ENCODE measurements at places on chromosomes 3 and 15.

DNA sequence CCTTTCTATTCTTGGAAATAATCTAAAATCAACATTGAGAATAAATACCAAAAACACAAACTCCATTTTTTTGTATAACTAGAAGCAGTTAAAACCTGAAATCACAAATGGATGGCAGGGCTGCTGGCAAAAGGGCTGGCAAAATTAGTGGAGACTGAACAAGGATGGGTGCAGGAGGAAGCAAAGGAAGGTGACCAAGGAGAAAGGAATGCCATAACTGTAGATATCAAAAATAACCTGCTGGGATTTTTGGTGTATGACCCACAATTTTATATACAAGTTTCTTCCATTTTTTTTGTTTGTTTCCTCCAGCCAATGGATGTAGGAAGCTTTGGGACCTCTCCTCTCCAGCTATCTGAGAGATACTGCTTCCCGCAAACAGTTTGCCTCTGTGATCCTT, 12.7 kb downstream of the CFAP44 start:
- no peak for DNase-seq

GRCh38 chr3:25454005-25454927, 26.2 kb downstream of the RARB start:
- DNase-seq, result no peak

DNA sequence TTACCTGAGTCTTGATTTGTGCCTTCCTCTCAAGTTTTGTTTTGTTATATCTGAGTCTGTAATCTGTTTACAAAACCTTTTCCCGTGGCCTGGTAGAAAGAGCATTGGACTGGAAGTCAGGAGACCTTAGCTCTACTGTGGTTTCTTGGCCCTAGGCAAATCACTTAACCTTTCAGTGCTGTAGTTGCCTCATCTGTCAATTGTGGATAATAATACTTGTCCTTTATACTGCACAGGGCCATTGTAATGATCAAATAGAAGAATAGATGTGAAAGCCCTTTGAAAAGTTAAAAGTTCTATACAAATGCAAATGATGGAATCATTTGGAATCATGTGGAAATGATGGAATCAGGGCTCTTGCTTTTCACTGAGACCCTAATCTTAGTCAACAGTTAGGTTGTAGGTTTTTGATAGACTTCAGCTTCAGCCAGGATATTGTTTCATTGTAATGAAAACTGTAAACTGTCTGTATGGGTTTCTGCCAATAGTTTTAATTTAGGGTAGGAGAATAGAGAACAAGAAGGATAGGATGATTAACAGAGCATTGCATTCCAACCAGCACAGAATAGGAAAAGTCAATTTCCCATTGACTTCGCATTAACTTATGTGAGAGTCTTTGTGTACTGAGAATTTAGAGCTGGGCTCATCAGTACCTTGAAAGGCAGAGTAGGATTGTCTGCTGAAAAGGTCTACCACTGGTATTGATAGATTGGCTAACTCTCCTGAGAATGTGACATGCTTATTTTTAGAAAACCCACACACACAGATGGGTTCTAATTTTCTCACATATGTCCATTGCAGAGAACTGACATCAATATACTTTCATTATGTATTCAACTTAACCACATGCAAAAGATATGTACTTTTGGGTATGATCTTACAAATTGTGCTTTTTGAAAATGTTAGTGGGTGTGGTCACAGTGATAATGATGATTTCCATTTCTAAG, 21.8 kb downstream of the MAP2K5 start:
- DNase-seq, result peak; percentile 72

GRCh38 chr3:73401616-73402279, 223.0 kb downstream of the PDZRN3 start:
- DNase-seq, result no peak

- DNase-seq, result peak; percentile 94
Observed at GRCh38 chr3:184154885-184155643, at the start of gene DVL3. Gene DVL3, plus strand, starts transcription at chr3:184155377. Its CDS starts 259 bp downstream, at chr3:184155636.

GRCh38 chr3:71395927-71396695, 187.4 kb downstream of the FOXP1 start:
- no peak for DNase-seq

- peak; percentile 71 for DNase-seq
Observed at GRCh38 chr3:15647611-15648167, 46.1 kb downstream of the BTD start.

- DNase-seq, result no peak
Observed at GRCh38 chr3:153881201-153881600, 240.0 kb upstream of the ARHGEF26 start.

DNA sequence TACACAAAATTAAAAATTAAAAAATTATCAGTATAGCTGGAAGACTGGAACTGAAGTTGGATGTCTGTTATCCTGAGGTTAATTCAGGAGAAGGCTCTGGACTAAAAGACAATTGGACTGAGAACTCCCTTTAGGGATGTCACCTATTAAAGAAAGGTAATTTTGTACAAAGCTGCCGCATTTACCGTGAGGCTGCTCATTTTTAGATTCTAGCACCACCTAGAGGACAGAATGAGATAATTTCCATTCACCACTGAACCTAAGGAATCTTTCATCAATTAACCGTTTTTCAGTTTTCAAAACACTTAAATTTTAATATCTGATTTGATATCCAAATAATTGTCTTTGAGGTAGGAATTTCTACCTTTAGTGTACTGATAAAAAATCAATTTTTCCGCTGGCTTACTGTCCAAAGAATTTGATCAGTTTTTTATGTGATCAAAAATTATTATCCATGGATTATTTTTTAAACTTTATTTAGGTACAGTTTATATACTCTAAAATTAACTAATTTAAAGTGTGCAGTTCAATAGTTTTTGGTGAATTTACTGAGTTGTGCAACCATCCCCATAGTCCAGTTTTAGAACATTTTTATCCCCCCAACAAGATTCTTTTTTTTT, 106.7 kb upstream of the TNIK start:
- peak; percentile 48 for DNase-seq

DNA sequence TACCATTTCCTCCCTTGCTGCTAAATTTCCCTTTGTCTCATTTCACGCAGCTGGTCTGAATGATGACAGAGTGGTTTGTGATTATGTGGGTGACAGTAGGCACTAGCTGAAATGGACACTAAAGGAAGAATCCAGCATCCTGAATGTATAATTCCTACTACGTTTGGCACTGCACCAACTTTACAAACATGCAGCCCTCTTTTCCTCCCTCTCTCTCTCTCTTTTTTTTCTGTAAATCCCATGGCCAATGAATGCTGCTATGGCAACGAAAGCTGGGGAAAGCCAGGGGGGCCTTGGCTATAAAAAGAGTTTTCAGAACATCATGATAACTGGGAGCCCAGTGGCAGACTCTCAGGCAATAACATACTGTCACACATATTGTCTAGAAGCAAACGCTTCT, 367.2 kb upstream of the AGTR1 start:
- no peak for DNase-seq

DNA sequence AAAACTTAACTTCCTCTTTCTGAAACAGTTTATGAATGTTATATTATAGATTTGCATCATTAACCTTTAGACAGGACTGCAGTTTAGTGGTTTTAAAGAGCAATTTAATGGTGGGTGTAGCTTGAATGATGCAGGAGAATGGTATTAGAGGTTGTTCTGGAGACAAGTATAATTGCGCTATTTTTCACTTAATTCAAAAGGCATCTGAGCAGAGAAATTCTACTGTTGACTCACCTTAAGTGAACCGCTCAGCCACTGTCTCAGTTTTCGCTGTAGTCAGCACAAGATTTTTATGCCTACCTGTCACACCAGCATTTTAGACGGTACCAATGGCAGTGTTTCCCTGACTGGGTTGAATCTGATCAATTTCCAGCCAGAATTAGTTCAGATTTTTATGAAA, 348.8 kb upstream of the DCBLD2 start:
- no peak for DNase-seq

- no peak for DNase-seq
Observed at GRCh38 chr3:299590-300301, 103.2 kb downstream of the CHL1 start.

GRCh38 chr15:85495096-85495495, 114.7 kb downstream of the AKAP13 start:
- DNase-seq, result no peak

DNA sequence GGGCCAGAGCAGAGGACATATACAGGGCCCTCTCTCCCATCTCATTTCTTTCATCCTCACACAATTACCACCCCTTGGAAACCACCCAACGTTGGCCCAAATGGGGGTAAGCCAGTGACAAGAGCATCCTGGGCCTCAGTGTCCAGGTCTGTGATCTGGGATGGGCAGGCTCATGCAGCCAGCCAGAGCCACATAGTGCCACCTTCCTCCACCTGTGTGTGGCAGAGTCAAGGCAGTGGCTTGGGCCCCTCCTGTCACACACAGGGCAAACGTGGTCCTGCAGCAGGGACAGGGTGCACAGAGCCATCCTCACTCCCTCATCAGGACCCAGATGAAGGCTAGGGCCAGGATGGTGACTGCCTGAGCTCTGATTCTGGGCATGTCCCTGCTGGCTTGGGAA, 2.3 kb upstream of the MYL3 start:
- no peak for DNase-seq

DNA sequence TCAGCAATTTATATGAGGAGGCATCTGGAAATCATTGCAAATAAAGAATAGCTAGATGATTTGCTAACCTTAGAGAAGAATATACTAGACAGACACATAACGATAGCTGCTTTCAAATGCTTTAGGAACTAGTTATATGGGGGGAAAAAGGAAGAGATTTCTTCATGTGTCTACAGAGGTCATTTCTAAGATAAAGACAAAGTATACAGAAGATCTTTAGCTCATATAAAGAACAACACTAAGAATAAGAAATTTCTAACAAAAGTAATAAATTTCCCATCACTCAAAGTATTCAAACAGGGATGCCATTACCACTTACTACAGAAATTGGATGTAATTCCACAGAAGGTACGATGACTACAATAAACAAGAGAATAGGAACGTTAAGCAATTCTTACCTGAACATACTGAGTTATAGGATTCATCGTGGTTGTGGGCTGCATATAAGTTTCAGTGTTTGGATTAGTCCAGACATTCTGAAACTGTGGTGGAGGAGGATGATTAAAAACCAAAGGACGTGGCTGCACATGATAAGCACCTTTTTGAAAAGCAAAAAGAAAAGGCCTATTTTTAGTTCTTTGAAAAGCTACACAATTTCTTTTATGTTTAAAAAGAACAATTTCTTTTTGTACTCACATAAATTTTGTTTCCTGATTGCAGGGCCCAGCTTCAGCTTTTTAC, 8.7 kb downstream of the DAZL start:
- DNase-seq, result no peak

- DNase-seq, result no peak
Observed at GRCh38 chr3:179272385-179272784, 21.5 kb upstream of the KCNMB3 start.

GRCh38 chr15:34650177-34650576, 66.7 kb upstream of the GOLGA8B start:
- DNase-seq, result peak; percentile 17

- no peak for DNase-seq
Observed at GRCh38 chr15:93066834-93067648, 22.0 kb downstream of the RGMA start.

GRCh38 chr3:31710123-31710803, 177.5 kb downstream of the STT3B start:
- DNase-seq, result no peak

Measured in GM13976 (cell line).